ENCODE measurements at places on chromosomes 1 and 21. TPM values are rescaled to one million over a fixed set of nuclear protein-coding genes. Genes with fewer than 3 reads are reported as not detected.

- H3K27me3 ChIP-seq = no peaks in the 10 kb centered on the region
- peak overlapping the region; percentile 99 for H3K27ac ChIP-seq
- no peak for DNase-seq
- peaks cover 69% of the 10 kb centered on the region for H3K4me1 ChIP-seq
- peak overlapping the region; percentile 72 for H3K4me3 ChIP-seq
- peaks cover 34% of the 10 kb centered on the region for H3K36me3 ChIP-seq
These were observed 5.0 kb downstream of the SHISAL2A start for GRCh38 chr1:52637946-52638345.

DNA sequence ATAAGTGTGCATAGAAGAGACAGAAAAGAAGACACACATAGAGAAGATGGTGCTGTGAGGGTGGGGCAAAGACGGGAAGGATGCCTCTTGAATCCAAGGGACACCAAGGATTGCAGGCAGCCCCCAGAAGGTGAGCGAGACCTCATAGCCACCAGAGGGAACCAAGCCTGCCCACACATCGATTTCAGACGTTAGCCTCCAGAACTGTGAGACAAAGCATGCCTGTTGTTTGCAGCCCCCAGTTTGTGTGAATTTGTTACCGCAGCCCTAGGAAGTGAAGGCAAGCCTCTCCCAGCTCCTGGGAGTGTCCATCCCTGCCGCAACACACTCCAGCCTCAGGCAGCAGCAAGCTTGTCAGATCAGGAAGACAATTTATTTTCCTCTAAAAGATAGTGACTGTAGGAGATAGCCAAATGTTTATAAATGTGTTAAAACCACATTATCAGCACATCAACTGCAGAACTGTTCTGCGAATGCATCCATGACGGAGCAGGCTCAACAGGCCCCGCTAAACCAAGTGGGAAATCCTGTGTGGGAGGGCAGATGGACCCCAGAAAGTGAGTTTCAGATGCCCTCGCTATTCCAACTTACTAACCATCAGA is 543.3 kb downstream of the MATN1 start:
- no peak overlapping the region for H3K4me3 ChIP-seq
- H3K27ac ChIP-seq = no peak overlapping the region
- no peaks in the 10 kb centered on the region for H3K4me1 ChIP-seq
- DNase-seq = no peak
- peaks cover 10% of the 10 kb centered on the region for H3K27me3 ChIP-seq

- DNase-seq = no peak
- peaks cover 65% of the 10 kb centered on the region for H3K4me1 ChIP-seq
- H3K27ac ChIP-seq = peak overlapping the region; percentile 46
- no peaks in the 10 kb centered on the region for H3K27me3 ChIP-seq
These were observed 12.2 kb downstream of the TXNIP start for GRCh38 chr1:145983960-145984830.

The CA6 gene
- 13.7 TPM for total RNA-seq

The BSND gene
- not detected for total RNA-seq

The FMO2 gene
- not detected for total RNA-seq

- no peak overlapping the region for H3K4me3 ChIP-seq
- no peaks in the 10 kb centered on the region for H3K27me3 ChIP-seq
- H3K4me1 ChIP-seq = no peaks in the 10 kb centered on the region
- H3K36me3 ChIP-seq = no peaks in the 10 kb centered on the region
These were observed 185.0 kb upstream of the PTBP2 start for GRCh38 chr1:96536581-96536980.

- H3K27me3 ChIP-seq = peaks cover 4% of the 10 kb centered on the region
- H3K4me3 ChIP-seq = no peak overlapping the region
- DNase-seq = no peak
- H3K4me1 ChIP-seq = no peaks in the 10 kb centered on the region
These were observed 95.1 kb upstream of the BCAR3 start for GRCh38 chr1:93776728-93777127.
